ENCODE measurements at places on chromosomes 1 and 21. TPM values are rescaled to one million over a fixed set of nuclear protein-coding genes. Genes with fewer than 3 reads are reported as not detected.

AMY2B gene
- total RNA-seq, result 14.6 TPM

DNA sequence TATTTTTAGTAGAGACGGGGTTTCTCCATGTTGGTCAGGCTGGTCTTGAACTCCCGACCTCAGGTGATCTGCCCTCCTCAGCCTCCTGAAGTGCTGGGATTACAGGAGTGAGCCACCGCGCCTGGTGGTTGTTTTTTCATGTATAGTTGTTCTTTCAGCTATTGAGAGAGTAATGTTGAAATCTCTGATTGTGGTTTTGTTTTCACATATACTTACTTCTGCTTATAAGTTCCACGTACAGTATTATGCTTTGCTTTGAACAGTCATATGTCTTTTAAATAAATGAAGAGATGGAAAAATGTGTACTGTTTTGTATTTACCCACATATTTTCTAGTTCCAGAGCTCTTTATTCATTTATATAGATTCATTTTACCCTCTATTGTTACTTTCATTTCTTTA, 44.5 kb downstream of the MARK1 start:
- ATAC-seq, result no peak

GRCh38 chr21:42311160-42311559, 4.0 kb downstream of the TFF3 start:
- no peak for ATAC-seq

- no peak for ATAC-seq
Measured at GRCh38 chr1:7287013-7287412, 484.1 kb upstream of the VAMP3 start.

GRCh38 chr1:3671371-3672180, 19.3 kb downstream of the TP73 start:
- ATAC-seq, result no peak

DCDC2B gene
- 0.37 TPM for total RNA-seq

GRCh38 chr21:41717573-41718330, 49.1 kb downstream of the RIPK4 start:
- no peak for ATAC-seq

- no peak for ATAC-seq
Measured at GRCh38 chr1:211704543-211704942, 29.1 kb upstream of the NEK2 start.

GRCh38 chr1:100142343-100142742, 9.4 kb downstream of the TRMT13 start:
- ATAC-seq, result no peak

DNA sequence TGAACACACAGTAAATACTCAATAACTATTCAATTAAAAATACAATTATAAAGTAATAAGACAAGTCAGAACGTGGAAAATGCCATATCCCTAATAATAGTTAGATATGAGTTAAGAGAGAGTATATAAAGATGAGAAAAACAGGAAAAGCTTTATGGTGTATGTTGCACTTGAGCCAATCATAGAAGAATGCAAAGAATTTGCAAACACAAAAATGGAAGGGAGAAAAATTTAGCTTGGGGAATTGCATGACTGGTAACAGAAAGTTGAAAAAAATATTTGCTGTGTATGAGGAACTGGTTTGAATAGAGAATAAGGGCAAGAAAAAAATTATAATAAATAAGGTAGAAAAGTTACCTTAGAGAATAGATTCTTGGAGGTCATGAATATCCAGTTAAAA, 739.6 kb upstream of the CXADR start:
- no peak for ATAC-seq

- ATAC-seq, result peak; percentile 20
Measured at GRCh38 chr1:24501371-24502064, 1.1 kb upstream of the RCAN3 start.

- peak; percentile 47 for ATAC-seq
Measured at GRCh38 chr1:228166170-228166936, 749 bp downstream of the IBA57 start.

DNA sequence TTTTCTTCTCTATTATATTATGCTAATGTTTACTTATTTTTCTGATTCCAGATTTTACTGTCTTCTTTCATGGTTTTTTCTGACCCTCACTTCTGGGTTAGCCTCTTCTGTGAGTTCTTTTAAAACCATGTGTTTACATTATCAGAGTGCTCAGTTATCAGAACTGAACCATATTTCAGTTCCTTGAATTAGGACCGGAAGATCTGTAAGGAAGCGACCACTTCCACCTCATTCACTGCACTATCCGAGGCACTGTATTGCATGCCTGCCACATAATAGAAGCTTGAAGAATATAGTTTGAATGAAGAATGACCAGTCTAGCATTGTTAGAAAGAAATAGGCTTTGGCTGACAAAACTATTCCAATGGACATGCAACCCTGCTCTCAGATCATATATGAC, 281.0 kb upstream of the DEPDC1 start:
- no peak for ATAC-seq

C8B gene
- total RNA-seq, result not detected

CD2 gene
- 303 TPM for total RNA-seq

KPRP gene
- total RNA-seq, result not detected

DNA sequence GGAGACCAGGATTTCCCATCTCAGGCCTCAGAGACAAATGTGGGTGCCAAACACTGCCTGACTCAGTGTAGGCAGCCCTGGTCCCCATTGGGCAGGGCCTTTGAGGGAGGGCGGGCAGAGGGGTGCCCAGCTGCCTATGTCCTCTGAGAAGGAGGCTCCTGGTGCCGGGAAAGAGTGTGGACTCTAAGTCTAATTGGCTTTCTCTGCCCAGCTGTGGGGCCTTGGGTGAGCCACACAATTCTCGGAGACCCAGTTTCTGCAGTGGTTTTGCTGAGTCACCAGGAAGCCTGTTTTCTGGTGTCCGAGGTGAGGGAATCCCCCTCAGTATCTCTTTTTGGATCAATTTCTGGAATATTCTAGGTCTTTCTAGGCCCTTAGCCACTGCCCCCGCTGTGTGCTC, 35.3 kb upstream of the ACTL8 start:
- ATAC-seq, result no peak

DNA sequence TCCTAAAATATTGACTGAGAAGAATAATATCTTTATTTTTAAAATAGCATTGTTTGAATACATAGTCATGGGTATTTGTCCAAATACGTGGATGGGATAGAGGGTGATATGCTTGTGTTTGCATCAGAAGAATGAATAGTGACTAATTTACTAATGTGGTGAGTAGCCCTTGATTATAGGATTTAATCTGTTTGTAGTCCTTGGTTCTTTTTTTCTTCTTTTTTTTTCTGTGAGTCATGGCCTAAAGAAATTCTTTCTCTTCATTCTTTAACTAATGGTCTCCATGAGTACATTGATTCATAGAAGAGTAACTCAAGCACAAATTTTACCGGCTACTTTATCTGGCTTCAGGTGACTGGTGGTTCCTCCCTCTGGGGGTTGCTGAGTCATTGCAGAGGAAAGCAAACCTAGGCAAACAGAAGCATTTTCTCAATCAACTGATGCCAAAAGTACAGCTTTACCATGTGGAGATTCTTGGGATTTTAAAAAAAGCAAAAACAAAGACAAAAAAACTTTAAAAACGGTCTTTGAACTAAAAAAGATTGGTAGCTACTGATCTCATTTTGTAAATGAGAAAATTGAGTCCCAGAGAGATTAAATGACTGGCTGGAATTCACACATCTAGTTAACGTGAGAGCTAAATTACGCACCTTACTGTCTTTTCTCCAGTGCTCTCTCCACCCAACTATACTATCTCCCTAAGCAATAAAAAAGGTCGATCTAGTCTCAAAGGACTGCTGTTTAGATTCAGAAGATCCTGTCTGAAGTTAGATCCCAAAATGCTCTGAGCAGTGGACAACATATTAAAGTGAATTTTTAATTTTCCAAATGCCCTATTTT, 40.5 kb downstream of the AK5 start:
- ATAC-seq, result no peak

DNA sequence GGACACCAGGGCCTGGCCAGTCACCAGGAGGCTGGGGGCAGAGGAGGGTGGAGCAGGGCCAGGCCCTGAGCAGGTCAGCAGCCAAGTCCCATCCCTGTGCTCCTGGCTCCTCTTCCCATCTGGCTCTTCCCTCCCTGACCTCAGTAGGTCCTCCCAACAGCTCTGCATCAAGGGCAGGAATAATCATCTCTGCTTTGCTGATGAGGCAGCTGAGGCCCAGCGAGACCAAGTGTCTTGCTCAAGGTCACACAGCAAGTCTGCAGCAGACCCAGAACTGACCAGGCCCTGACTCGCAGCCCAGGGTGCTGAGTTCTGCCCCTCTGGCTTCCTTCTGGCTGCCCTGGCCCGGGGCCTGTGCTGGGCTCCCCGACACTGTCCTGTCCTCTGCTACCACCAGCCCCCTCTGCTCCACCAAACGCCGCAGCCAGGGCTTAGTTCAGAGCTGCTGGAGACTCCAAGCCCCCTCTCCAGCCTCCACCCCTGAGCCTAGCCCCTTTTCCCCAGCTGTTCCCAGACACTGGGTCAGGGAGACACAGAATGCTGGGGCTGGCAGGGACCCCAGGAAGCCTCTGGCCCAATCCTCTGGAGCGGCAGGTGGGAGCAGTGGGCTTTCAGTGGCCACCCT, 224.9 kb downstream of the PTPRU start:
- no peak for ATAC-seq

- ATAC-seq, result peak; percentile 79
Measured at GRCh38 chr1:9728451-9729295, 77.1 kb downstream of the PIK3CD start.

LGR6 gene
- total RNA-seq, result not detected

DNA sequence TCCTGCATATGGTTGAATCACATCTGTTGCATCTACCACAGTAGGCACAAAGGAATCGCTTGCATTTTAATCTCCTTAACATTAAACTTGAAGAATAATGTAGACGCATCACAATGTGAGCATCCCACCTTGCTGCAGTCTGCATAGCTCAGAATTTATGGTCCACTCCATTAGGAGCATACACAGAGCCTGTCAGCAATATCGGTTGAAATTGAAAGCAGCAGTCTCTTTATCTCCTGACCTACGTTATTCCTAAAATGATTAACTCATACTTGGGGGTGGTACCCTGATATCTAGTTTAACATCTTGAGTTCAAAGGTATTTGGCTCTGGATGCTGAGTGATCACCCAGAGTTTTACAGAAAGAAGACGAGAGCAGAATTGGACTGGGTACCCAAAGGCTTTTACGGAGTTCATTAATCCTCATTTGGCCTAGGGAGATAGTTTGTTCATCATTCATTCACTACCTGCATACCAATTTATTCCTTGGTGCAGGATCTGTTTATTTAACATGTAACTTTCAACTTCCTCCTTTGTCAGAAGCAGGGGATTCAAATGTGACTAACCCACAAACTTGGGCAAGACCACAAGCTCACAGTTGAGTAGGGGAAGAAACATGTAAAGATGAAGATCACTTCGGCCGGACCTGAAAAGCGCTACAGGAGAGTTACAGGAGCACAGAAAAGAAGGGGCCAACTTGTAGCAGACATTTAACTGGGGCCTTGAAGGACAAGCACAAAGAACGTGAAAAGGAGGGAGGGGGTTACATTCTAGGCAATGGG, 187.9 kb downstream of the DAB1 start:
- no peak for ATAC-seq

NR1I3 gene
- total RNA-seq, result not detected

- no peak for ATAC-seq
Measured at GRCh38 chr1:25566730-25567341, 23.4 kb downstream of the LDLRAP1 start.

- ATAC-seq, result no peak
Measured at GRCh38 chr1:153711026-153711425, 16.8 kb upstream of the INTS3 start.

DNA sequence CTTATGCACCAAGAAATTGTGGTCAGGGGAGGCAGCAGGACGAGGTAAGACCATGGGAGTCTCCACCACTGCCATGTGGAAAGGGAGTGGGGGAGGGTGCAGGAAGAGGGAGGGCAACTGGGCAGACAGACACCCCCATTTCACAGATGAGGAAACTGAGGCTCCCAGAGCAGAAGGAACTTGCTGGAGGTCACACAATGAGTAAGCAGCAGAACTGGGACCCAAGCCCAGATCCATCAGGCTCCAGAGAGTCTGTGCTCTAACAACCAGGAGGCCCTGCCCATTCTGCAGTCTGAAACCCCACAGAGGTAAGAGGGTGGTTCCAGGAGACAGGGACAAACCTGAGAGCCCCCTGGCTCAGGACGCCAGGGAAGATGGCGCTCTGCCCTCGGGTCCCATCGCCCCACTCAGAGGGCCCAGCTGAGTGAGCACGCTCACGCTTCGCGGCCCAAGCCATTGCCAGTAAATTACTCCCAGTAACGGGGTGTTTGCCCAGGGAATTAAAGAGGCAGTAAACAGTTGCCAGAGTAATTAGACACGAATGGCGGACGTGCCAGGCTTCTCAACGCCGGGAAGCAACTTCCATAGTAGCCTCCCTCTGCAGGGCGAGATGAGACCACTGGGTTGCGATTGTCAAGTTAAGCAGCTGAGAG, 59.2 kb downstream of the MATN1 start:
- ATAC-seq, result no peak

GRCh38 chr1:200143347-200143746, 115.8 kb downstream of the NR5A2 start:
- no peak for ATAC-seq

KCNJ6 gene
- total RNA-seq, result not detected

GRCh38 chr1:225469051-225469450, 41.2 kb upstream of the LBR start:
- no peak for ATAC-seq

HHAT gene
- total RNA-seq, result 1.3 TPM

DNA sequence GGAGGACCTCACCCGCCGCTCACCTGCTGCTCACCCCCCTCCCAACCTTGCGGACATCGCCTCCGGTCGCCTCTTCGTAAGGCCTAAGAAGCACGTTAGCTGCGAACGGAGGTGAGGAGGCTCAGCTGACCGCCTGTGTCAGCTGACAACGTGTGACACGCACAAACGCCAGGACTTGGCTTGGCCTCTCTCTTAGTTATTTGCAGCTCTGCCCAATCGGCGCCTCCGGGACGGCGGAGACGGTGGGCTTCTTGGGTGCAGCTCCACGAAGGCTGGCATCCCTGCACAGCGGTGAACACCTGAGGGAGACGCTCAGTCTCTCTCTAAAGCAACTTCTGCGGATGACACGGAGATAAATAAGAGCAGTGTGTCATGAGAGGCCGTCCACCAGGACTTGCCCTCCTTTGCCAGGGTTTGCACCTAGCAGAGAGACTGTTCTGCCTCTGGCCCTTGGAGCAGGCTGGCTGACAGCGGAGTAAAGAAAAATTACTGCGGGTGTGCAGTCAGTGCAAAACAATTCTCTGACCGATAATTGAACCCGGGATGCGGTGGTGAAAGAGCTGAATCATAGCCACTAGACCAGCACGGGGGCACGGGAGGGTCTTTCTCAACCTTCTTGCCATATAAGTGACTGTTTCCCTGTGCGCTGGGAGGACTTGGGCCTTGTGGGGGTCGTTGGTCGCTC, 318.9 kb downstream of the FAM72C start:
- ATAC-seq, result no peak

- no peak for ATAC-seq
Measured at GRCh38 chr1:23524716-23525401, 6.2 kb downstream of the E2F2 start.

GRCh38 chr21:46153247-46154154, 1.9 kb downstream of the FTCD start:
- ATAC-seq, result peak; percentile 74

DNA sequence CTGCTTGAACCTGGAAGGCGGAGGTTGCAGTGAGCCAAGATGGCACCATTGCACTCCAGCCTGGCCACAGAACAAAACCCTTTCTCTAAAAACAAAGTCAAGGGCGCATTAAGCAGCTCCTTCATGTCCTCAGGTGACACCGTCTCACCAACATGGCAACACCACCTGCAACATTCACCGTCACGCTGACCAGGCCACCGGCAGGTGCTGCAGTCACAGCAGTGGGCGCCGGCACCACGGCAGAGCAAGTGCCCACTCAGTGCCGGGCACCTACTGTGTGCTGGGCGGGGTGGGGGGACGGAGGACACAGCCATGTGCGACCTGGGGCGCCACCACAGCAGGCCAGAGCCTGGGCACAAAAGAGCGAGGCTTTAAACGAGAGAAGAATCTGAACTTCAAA, 12.1 kb downstream of the ATAD3B start:
- ATAC-seq, result no peak
